ENCODE measurements at places on chromosomes 4 and X.

GRCh38 chr4:105058177-105058812 is 88.4 kb upstream of the TET2 start:
- DNase-seq = no peak

- DNase-seq = no peak
Observed at GRCh38 chr4:116183241-116183640, 902.1 kb downstream of the TRAM1L1 start.

- no peak for DNase-seq
Observed at GRCh38 chr4:162408309-162408708, 244.5 kb upstream of the FSTL5 start.

GRCh38 chr4:48127231-48127630 is 6.8 kb downstream of the TXK start:
- DNase-seq = no peak

GRCh38 chr4:124414276-124415040 is 298.1 kb downstream of the ANKRD50 start:
- no peak for DNase-seq

GRCh38 chrX:5915783-5916182 is 312.9 kb downstream of the NLGN4X start:
- DNase-seq = no peak

DNA sequence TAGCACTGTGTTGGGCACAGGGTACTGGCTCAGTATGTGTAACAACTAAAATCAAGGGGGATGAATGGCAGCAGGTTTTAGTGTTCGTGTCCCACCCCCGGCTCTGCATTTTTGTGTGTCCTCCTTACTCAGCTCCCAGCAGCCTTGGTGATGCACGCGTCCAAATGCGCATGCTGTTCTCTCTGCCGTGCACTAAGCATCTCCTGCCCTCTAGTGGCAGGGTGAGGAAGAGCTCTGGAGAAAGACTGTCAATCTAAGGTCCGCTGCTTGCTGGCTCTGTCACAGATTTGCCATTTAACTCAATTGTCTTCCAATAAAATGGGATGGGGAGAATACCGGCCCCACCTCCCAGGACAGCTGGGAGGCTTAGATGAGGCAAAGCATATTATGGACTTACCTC is 61.4 kb downstream of the WFS1 start:
- peak; percentile 65 for DNase-seq

DNA sequence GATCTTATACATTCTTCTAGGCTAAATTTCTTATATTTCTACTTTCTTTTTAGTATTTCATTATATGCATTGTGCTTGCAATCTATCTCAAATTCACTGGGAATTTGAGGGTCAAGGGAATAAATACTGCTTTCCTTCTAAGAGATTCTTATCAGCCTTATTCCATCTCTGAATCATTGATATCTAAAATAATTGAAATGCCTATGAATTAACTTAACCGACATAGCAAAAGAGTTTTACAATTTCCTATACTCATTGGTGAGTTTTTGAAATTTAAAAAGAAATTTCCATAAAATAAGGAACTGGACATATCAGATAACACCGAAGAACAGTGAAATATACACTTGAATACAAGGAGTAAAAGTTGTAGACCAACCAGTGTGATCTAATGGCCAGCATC is 373.7 kb downstream of the NAF1 start:
- DNase-seq = no peak

DNA sequence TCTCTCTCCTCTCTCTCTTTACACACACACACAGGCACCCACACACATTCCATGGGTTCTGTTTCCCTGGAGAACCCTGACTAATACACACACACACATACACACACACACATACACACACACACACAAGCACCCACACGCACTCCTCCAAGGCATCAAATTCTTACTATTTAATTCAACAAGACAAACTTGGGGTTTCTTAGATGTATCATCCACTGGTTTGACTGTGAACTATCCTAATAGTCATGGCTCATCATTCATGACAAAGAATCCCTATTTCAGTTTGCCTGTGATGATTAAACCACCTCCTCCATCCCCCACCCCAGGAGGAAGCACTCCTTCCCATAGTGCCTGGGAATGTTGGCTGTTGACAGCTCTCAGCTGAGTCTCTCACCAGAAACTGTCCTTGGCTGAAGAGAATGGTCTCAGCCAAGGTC is 98.2 kb downstream of the USP46 start:
- no peak for DNase-seq

Data from H1 (cell line).